ENCODE measurements at places on chromosomes 5 and 9.

GRCh38 chr5:155886311-155887031, 440.5 kb upstream of the SGCD start:
- H3K27ac ChIP-seq = no peak overlapping the region
- H3K4me1 ChIP-seq = no peaks in the 10 kb centered on the region
- H3K36me3 ChIP-seq = no peaks in the 10 kb centered on the region
- DNase-seq = no peak

- H3K4me3 ChIP-seq = no peak overlapping the region
- no peak overlapping the region for H3K27ac ChIP-seq
- H3K36me3 ChIP-seq = no peaks in the 10 kb centered on the region
- DNase-seq = no peak
- no peaks in the 10 kb centered on the region for H3K4me1 ChIP-seq
Observed at GRCh38 chr5:101390151-101390908, 487.2 kb upstream of the ST8SIA4 start.

DNA sequence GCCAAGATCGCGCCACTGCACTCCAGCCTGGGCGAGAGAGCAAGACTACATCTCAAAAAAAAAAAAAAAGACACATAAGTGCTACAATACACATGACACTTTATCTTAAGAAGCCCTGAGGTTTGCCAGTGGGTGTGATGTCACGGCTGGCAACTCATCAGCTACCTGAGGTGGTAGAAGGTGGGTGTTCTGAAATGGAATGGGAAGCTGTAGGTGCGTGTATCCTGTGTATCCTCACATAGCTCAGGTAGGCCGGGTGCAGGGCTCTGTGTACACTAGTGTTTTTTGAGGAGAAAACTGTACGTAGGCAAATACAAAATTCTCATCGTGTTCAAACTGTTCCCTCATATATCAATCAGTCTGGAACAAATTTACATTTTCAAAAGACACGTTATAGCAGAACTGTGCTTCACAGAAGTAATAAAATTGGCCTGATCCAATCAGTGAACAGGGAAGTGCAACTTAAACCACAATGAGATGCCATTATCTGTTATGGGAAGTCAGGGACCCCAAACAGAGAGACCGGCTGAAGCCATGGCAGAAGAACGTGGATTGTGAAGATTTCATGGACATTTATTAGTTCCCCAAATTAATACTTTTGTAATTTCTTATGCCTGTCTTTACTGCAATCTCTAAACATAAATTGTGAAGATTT, 10.4 kb downstream of the BICD2 start:
- no peak for DNase-seq
- H3K4me1 ChIP-seq = peaks cover 48% of the 10 kb centered on the region
- no peaks in the 10 kb centered on the region for H3K36me3 ChIP-seq
- no peak overlapping the region for H3K4me3 ChIP-seq
- H3K27me3 ChIP-seq = no peaks in the 10 kb centered on the region

DNA sequence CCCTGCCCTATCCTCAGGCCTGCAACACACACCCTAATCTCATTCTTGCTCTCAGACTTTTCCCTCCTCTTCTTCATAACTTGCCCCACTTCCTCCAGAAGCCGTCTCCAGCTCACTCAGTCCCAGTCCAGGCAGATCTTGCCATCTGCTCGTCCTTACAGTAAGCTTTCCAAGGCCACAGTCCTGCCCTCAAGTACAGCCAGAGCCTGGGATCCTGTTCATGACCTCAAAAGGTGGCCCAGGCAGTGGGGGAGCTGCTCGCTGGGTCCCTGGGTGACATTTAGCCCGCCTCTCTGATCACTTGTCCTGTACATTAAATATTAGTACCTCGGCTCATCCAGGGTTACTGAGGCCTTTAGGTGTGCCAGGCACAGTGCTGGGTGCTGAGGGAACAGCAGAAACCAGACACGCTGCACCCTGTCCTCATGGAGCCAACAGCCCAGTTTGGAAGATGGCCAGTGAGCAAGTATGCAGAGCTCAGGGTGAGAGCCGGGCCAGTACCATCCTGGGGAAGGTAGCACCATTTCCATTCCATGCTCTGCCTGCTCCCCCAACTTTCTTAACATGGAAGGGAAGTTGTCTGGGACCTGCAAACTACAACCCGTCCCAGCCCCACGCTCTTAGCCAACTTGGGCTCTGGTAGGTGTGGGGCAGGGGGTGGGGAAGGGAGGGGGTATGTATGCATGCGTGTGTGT, 100.4 kb downstream of the C5orf15 start:
- no peaks in the 10 kb centered on the region for H3K27me3 ChIP-seq
- H3K4me3 ChIP-seq = no peak overlapping the region
- H3K36me3 ChIP-seq = no peaks in the 10 kb centered on the region
- H3K4me1 ChIP-seq = no peaks in the 10 kb centered on the region

GRCh38 chr9:110808599-110808980, 140.0 kb downstream of the MUSK start:
- H3K27me3 ChIP-seq = no peaks in the 10 kb centered on the region
- no peak for DNase-seq
- H3K4me1 ChIP-seq = no peaks in the 10 kb centered on the region
- no peak overlapping the region for H3K27ac ChIP-seq
- H3K36me3 ChIP-seq = no peaks in the 10 kb centered on the region
- H3K4me3 ChIP-seq = no peak overlapping the region

DNA sequence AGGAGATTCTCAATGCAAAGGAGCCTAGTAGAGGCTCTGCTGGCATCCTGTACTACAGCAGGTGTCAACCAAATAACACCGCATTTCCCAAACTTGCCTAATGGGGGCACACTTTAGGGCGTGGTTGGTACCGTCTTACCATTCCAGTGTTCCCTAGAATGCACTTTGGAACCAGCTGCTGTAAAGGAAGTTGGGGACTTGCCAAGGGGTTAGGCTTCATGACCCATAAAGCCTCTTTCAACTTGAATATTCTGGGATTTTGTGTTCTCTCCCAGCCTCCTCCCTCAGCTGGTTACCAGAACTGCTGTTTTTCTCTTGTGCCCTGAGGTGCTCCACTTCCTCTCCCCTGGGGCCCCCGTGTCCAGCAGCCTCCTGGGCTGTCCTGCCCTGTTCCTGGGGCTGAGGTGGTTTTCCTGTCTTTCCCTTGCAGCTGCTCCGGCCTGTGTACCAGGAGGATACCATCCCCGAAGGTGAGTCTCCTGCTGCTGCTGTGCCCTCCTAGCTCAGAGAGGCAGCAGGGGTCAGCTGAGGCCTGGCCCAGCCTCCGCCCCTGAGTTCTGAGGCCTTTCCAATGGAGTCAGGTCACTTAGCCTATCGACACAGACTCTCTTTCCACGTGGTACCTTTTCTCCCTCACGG, 44.7 kb downstream of the RGS3 start:
- H3K27ac ChIP-seq = no peak overlapping the region
- no peaks in the 10 kb centered on the region for H3K36me3 ChIP-seq
- no peaks in the 10 kb centered on the region for H3K4me1 ChIP-seq

GRCh38 chr5:131109540-131110255, 55.4 kb downstream of the HINT1 start:
- H3K4me3 ChIP-seq = no peak overlapping the region
- H3K27ac ChIP-seq = no peak overlapping the region
- no peaks in the 10 kb centered on the region for H3K36me3 ChIP-seq
- H3K4me1 ChIP-seq = no peaks in the 10 kb centered on the region
- no peak for DNase-seq

DNA sequence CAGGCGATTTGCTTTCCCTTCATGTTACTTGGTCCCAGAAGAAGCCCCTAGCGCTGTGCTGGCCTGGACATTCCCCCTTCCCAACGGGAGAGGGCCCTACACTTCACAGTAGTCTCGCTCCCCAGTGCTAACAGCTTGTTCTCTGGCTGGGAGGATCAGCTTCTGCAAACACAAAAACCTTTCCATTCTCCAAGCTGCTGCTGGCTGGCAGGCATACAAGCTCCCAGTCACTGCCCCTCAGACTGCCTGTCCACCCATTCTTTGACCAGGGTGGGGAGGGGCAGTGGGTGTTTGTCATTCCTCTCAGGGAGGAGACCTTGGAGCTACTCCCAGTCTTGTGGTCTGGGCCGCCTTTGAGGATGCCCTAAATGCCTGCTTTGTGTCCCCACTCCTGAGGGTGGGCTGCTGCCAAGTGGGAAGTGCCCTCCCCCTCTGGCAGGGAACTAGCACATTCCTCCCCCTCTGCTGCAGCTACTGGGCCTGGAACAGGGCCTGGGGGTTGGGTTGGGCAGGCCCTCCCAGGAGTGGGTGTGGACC, 20.8 kb downstream of the ENHO start:
- peaks cover 25% of the 10 kb centered on the region for H3K4me1 ChIP-seq
- H3K4me3 ChIP-seq = no peak overlapping the region
- DNase-seq = no peak
- no peaks in the 10 kb centered on the region for H3K27me3 ChIP-seq

GRCh38 chr9:100674419-100675122, 96.7 kb downstream of the CAVIN4 start:
- H3K27ac ChIP-seq = no peak overlapping the region
- H3K4me3 ChIP-seq = no peak overlapping the region
- DNase-seq = no peak
- H3K4me1 ChIP-seq = no peaks in the 10 kb centered on the region

DNA sequence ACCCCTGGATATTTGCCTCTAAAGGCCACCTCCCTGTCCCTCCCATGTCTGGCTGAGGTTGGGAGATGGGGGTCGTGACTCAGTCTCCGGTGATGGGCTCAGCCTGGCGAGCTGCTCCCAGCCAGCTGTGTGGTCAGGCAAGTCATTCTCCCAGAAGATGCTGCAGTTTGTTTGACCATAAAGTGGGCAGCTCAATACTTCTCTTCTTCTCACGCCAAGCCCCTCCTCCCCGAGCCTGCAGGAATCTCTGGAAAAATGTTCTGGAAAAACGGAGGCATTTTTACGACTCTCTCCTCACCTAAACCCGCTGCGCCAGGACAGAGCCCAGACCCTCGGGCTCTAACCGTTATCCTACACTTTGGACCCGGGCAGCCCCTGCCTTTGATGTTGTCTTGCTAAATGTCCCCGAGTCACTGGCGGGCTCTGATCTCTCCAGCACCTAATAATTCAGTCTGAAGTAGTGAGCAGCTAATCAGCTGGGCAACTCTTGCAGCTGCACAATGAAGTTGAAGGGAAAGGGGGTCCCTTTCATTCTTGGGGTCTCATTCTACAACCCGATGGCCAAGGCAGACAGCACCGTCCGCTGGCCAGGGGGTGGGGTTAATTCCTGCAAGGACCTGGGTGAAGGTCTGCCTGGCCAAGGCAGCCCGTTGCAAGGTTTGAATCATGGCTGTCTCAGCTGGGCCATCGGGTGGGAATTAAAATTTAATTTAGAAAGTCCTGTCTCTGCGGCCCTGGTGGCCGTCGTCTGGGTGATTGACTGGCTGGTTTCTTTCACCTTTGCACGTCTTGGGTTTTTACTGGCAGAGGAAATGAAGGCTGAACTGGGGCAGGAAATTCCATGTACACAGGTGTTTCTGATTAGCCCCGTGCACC, 12.3 kb downstream of the DCANP1 start:
- H3K27ac ChIP-seq = no peak overlapping the region
- no peaks in the 10 kb centered on the region for H3K36me3 ChIP-seq
- H3K4me1 ChIP-seq = no peaks in the 10 kb centered on the region
- no peak for DNase-seq
- H3K27me3 ChIP-seq = no peaks in the 10 kb centered on the region
- H3K4me3 ChIP-seq = no peak overlapping the region

All from vagina (tissue), 2 donors.